ENCODE measurements at places on chromosomes 2 and 18.

DNA sequence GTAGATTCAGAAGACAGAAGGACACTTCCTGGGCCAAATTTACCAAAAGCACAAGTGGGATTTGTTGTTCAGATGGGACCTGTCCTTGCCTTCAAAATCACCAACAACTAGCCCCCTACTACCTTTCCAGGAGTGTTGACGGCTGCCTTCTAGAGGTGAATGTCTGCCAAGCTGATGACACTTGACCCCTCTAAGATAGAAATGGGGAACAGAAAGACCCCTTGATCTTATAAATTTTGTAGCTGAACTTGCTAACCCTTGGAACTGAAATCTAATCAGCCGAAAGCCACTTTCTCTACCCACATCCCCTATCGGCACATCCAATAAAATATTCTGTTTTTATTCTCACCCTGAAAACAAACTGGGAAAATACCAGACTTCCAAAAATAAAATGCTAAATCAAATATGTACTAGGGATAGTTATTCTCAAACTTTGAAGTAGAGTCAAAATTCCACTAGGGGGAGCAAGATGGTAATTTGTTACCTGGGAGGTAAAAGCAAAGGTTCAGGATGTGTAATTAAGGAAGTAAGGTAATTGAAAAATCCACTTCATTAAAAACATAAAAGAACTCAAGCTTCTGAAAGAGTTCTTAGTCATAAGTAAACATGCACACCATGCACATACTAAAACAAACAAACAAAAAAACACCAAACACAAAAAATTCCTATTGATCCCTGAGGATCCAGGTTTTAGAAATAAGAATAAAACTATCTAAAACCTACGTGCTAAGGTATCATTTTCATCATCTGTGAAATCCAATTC, 119.2 kb downstream of the ANKRD44 start:
- DNase-seq: no peak

DNA sequence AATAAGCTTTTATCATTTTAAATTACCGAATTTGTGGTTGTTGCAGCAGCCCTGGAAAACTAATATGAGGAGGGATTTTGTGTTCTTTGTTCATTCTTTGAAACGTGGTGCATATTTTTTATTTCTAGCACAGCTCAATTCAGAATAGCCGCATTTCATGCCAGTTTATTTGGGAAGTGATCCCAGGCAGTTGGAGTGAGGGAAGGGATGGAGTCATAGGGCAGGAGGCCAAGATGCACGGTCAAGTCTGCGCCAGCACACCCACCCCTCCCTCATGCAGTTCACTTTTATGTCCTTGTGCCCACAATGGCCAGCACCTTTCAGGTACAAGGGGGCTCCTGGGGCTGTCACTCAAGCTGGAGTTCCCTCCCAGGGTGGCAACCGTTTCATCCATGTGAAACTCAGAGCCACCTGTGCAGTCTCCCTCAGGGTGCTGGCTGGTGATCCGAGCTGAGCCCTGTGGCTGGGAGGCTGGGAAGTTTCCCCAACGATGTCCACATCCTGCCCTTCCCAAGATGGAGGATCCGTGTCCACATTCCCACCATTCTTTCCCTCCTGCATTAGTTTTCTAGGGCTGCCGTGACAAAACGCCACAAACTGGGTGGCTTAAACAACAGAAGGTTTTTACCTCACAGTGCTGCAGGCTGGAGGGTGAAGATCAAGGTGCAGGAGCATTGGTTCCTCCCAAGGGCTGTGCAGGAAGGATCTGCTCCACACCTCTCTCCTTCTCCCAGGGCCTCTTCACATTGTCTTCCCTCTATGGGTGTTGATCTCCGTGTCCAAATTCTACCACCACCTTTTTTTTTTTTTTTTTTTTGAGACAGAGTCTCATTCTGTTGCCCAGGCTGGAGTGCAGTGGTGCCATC, 68.5 kb upstream of the ITGA6 start:
- DNase-seq: no peak

DNA sequence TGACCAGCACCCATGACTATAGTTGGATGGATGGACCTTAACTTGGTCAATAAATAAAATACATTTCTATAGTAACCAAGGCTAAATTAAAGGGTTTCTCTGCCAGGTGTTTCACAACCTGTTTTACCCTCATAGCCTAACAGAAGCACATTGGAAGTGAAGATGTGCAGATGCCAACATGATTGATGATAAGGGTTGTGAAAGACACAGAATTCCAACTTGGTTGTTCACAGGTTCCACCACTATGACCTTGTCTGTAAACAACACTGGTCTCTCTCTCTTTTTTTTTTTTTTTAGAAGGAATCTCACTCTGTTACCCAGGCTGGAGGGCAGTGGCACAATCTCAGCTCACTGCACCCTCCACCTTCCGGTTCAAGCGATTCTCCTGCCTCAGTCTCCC, 37.5 kb upstream of the PTH2R start:
- no peak for DNase-seq

DNA sequence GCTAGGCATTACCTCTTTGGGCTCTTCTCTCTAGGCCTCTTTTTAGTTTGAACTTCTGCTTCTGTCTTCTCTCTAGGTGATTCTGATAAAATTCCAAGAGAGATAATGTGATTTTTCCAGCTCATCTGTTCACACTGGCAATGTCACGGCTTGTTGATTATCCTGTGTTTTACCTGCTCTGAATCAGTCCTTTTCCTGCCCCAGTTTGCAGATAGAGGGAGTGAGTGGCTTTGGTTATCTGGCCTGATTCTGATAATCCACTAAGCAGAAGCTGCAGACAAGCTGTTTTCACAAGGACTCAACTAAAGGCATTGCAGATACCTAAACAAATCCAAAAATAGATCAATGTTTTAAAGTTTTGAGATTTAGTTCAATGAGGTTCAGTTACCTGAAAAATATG, 111.9 kb downstream of the DCC start:
- no peak for DNase-seq

DNA sequence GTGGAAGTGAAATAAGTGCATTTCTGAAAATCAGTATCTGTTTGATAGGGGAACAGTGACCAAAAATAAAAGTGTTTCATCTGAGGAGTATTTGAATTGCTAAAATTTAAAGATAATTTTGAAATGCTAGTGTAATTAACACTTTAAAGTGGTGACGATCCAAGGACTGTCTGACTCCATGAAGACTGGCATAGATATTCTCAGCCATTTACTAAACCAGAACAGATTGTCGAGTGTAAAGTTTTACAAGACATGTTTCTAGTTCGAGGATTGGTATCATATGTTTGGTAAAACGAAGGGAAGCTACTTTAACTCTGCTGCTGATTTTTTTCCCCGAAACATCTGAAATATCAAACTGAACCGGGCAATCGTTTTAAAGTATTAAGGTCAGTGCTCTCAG, 417.9 kb downstream of the EPHA4 start:
- no peak for DNase-seq

DNA sequence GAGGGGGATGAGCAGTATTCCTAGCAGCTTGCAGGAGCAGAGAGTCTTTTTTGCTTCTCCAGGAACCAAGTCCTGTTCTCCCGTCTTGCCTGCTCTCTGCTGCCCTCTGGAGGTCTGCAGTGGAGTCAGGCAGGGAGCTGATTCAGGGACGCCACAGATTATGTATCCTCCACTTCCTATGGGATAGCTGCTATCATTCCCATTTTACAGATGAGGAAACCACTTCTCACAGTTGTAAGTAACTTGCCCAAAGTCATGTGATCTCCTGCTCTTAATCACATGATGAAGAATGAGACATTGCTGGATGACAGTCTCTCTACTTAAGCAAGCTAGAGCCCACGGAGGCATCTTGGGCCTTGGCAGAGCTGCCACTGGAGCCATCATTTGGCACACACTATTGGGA, 8.3 kb downstream of the SLC4A5 start:
- peak; percentile 33 for DNase-seq
